Stimulated activated CD4-positive, alpha-beta T cell treated with anti-CD3 and anti-CD28 coated beads, Interleukin-2, amount 100 ng/mL, for 24 hours (primary cell): ENCODE measurements at places on chromosomes 13 and 19.

- DNase-seq, result no peak
These were observed 4.7 kb upstream of the F10 start for GRCh38 chr13:113117911-113118260.

- no peak for DNase-seq
These were observed 413.5 kb upstream of the HTR2A start for GRCh38 chr13:47310401-47310800.

DNA sequence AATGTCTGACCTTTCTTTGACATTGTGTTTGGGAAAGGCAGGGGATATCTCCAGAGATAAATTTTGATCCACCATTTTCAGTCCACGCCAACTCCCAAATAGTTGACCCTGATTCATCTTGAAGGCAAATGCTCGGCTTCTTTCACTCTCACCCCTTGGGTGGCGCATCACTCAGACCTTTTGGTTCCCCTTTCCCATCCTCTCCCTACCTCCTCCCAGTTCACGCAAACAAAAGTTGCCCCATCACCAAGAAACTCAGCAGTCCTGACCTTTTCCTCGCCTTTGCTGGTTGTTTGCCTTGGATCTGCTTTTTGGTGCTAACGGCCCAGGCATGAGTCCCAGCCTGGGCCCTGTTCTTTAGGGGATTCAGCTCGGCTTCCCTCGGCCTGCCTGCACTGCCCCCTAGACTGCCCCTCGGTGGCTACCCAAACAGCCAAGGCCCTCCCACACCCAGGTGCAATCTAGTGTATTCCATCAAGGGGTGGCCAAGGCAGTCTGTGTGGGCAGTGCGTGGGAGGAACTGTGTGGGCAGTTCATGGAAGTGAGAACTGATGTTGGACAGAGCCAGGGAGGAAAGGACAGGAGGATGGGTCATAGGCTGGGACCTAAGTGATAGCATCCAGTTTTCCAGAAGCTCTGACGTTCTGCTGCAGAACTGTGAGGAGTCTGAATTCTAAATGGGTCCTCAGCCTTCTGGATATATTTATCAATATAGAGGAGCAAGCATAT, 255.7 kb downstream of the DLEU7 start:
- no peak for DNase-seq

- DNase-seq, result no peak
These were observed 8.6 kb downstream of the SLC46A3 start for GRCh38 chr13:28710161-28710560.

- DNase-seq, result no peak
These were observed 36.9 kb upstream of the DCUN1D2 start for GRCh38 chr13:113527272-113527958.

DNA sequence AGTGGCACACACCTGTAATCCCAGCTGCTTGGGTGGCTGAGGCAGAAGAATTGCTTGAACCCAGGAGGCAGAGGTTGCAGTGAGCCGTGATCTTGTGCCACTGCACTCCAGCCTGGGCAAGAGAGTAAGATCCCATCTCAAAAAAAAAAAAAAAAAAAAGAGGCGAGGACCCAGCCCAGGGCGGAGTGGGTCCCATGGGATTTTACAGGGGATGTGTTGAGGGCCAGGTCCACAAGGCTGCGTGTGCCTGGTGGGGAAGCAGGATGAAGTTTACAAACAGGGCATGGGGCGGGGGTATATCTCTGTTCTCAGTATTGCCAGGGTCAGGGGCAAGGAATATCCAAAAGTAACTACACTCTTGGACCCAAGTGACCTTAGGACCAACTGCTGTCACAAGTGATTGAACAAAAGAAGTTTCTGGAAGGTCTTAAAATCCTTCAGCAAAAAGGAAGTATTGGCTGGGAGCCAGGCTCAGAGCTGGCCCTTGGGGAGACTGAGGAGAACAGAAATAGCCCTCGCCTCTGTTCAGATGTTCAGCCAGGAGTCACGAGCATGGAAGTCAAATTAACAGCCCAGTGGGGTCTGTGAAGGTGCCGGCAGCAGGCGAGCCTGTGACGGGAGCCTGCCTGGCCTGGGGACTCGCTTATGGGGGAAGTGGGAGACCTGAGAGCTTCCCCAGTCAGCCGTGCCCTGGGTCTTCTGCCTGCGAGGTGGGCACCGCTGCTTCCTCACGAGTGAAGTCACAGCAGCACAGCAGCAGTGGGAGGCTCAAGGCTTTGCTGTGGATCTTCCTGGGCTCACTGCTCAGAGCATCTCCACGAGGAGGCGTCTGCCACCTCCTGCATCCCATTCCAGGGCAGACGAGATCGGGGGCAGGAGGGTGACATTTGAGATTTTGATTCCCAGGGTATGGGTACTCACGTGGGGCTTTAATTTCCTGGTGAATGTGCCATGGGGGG, 6.4 kb downstream of the MYO9B start:
- no peak for DNase-seq

DNA sequence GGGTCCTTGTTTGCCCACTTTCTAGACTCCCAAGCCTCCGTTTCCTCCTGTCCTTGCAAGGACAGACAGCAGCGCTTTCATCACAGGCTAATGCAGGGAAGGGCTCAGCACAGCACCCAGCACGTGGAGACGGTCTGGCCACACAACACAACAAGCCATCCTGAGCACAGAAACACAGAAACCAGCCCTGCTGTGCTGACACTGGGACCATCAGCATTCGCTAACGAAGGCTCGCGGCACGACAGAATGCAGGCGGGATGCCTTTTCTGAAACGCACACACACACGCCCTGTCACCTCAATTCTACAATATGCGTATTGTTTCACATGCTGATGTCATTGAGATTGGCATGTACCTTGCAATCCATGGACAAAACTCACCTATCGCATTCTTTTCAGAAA, 12.9 kb downstream of the AKT2 start:
- no peak for DNase-seq

DNA sequence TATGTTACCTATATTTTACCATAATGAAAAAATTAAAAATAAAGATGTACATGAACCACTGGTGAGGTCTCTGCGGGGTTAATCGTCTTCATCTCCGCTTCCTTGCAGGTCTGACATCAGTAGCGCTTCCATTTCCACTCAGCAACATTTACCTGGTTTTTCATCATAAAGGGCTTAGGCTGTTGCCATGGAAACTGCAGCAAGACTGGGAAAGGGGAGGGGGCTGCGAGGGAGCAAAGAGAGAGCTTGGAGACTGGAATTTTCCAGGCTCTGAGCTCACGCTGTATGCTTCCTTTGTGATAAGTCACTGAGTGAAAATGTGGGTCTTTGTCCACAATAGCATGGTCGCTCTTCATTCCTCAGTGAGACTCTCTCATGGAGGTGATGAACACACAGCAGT, 136.6 kb upstream of the USP29 start:
- no peak for DNase-seq

DNA sequence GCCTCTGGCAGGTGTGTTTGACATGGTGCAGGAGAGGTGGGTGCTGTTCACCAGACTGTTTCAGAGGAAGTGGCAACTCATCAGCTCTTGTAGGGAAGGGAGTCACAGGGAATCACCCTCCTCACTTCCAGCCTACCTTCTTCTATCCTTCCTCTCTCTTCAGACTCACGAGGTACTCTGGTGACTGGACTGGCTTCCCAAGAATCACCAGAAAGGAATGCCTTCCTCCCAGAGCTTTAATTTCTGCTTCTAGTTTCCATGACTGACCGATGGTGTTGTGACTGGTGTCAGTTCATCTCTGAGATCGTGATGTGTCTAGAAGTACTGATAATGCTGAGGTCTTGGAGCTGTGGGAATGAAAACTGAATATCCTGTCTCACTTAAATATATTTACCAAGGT, 247.3 kb downstream of the KCTD12 start:
- no peak for DNase-seq

DNA sequence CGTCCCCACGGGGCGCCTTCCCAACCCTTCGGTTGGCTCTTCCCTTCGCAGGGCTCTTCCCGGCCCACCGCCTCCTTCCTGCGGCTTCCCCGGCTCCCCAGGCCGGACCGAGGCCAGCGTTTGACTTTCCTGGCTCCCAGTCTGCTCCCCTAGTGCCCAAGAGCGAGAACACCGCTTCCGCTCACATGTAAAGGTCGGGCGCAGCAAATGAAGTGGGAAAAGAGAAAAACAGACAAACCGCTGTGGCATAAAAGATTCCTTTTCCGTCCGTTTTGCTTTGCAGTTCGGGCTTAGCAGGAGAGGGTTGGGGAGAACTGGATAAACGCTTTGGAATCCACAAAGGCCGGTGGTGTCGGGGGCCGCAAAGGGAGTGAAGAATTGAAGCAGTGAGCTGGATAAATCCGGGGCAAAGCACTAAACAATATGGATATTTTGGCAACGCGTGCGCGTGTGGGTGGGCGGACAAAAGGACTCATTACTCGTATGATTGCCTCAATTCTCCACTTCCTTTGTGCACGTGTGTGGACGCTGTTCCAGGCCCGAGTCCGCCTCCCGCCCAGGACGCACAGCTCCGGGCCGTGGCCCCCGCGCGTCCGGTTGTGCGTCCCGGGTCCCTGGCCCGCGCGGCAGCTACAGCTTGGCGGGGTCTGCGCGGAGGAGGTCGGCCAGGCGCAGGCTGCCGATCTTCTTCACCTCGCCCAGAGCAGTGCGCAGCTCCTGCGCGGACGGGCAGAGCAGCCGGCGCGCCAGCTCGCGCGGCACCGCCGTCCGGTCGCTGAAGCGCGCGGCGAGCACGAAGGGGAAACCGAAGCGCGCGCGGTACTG, 8.6 kb upstream of the CDX2 start:
- DNase-seq, result no peak

- DNase-seq, result no peak
These were observed 15.0 kb downstream of the EPS15L1 start for GRCh38 chr19:16456652-16457194.

DNA sequence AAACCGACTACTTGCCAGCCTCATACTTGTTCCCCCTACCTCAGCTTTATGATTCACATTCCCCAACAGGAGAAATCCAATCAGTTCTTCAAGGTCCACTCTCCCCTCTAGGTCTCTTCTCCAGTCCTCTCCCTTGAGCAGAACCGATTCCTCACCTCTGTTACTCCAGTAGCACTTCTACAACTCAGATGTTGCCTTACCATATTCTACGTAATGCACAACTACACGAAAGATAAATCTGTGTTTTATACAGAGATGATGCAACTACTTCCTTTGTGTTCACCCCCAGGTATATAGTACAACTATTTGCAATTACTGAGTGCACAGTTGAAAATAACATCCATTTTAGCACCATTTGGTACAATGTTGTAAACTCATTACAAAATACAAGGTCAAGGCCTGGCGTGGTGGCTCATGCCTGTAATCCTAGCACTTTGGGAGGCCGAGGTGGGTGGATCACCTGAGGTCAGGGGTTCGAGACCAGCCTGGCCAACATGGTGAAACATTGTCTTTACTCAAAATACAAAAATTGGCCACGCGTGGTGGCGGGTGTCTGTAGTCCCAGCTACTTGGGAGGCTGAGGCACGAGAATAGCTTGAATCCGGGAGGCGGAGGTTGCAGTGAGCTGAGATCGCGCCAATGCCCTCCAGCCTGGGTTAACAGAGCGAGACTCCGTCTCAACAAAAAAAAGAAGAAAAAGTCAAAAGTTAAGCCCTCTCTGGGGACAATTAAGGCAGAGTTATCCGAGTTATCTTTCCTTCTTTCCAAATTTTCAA, 2.8 kb upstream of the WBP4 start:
- DNase-seq, result no peak

- DNase-seq, result no peak
These were observed 64.2 kb downstream of the LNX2 start for GRCh38 chr13:27556109-27556508.

GRCh38 chr19:37098570-37098969, 20.3 kb downstream of the ZNF420 start:
- DNase-seq, result no peak

DNA sequence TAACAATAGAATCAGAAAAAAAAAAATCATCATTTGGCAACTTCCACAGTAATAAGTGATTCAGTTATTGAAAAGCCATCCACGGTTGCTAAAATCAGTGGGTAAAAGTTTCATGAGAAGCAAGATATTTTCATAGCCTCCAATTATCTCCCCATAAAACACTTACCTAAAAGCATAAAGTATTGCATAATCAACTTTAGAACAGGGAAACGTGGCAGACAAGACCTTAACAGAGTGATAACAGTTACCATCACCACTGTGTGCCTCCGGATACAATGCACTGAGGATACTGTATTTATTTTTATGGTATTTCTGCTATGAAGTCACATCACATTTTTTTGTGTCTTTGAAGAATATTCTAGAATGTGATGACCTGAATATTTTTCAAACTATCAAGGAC, 37.0 kb downstream of the ABCC4 start:
- DNase-seq, result no peak

DNA sequence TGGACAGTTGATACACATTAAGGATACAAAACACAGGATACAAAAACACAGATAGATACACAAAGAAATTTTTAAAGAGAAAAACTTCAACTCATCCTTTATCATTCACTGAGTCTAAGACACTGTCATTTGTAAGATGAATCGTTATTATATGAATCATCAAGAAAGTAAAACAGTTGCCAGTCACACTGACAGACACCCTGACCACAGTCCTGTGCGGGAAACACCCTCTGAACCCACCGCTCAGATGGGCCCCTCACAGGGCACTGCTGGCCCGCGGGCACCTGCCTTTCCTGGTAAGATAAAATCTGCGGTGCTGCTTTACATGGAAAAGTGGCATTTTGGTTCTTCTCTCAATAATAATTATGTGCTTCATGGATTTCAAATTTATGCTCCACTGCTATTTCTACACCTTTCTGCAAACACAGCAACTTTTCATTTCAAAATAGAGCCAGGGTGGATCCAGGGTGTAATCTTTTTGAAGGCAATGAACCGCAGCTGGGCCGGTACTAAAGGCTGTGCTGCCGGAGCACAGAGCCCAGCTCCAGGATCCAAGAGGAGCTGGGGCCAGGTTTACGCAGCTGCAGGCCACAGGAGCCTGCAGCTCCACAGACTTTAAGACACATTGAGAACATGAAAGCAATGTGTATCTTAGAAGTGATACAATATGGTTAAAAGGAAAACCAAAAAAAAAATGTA, 76.8 kb downstream of the TUBGCP3 start:
- DNase-seq, result peak; percentile 13

DNA sequence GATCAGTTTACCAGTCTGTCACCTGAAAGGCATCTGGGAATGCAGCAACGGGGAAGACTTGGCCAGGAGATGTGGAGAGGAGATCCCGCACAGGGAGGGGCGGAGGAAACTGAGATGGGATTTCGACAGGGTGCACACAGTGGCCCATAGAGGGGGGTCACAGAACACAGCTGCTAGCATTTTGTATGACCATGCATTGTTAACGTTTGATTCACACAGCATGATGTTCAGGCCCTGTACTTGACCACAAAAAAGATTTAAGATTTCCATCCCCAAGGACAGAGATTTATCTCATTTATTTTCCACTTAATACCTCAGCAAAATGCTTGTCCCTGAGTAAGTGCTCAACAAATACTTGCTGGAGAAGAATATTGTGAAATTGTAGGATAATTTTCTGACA, 63.2 kb downstream of the RAB20 start:
- no peak for DNase-seq

DNA sequence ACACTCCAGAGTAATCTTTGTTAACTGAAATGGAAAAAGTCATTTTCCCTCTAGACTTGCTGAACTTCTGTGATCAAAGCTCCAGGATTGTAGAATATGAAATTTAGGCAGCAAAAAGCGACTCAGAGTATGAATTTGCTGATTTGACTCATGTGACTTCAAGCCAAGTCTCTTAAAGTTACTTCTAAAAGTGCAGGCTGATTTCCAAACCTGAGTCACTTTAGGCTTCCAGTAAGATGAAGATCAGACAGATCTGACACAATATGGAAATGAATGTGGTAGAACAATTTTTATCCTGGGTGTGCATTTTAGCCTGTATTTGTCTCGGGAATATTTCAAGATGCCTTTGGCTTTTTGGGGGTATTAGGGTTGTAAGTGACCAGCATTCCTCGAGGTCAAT, 151.0 kb upstream of the TMTC4 start:
- no peak for DNase-seq
